ENCODE measurements at places on chromosomes 6 and 20.

DNA sequence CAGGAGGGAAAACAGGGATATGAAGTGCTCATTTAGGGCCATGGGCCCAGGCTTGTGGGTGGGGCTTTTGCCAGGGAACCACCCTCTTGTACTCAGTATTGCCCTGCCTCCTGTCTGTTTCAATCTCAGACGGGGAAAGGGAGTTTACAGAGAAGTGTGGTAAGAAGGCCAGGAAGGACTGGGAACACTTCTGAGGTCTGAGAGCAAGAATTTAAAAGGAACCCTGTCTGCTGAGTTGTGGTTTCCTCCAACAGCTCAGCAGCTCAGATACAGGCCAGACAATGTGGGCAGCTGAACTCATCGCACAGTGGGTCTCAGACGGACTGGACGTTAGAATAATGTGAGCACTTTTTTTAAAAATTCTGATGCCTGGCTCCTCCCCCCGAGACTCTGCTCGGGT lies 354.1 kb upstream of the ARID1B start:
- DNase-seq = no peak

DNA sequence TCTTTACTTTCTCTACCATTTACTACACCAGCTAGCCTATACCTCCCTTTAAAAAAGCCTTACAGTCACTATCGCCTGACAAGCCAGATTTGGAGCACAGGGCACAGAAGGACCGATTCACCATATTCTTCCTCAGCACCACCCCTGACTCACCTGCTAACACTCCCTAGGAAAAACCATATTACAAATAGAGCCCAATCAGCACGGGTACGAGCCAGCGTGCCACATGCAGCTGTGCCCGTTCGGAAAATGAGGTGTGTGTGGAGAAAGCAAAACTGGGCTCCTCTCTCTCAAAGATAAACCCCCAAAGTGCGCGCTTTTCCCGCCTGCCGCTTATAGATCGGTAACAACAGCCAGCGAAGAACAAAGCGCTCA lies 1.2 kb downstream of the SYNCRIP start:
- DNase-seq = peak; percentile 10

GRCh38 chr6:129490521-129491255 lies 219.3 kb downstream of the ARHGAP18 start:
- DNase-seq = peak; percentile 92

DNA sequence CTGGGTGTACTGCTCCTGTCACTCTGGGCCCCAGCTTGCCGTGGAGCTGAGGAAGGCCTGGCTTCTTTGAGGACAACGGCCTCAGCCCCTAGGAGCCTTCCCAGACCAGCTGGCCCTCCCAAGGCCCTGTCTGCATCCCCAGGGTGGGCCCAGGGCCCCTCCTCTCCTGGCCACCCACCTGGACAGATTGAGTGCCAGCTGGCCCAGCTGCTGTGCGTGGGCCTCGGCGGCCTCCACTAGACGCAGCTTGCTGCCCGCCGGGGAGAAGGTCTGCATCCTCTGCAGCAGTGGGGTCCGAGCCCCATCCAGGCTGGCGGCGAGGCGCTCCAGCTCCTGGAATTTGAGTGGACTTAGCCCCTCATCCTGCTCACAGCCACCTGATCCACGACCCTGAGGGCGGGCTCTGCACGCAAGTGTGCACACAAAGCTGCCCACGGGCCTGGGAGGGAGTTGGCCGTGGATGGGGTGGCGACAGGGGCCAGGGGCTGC lies 14.4 kb downstream of the ADRM1 start:
- DNase-seq = no peak

DNA sequence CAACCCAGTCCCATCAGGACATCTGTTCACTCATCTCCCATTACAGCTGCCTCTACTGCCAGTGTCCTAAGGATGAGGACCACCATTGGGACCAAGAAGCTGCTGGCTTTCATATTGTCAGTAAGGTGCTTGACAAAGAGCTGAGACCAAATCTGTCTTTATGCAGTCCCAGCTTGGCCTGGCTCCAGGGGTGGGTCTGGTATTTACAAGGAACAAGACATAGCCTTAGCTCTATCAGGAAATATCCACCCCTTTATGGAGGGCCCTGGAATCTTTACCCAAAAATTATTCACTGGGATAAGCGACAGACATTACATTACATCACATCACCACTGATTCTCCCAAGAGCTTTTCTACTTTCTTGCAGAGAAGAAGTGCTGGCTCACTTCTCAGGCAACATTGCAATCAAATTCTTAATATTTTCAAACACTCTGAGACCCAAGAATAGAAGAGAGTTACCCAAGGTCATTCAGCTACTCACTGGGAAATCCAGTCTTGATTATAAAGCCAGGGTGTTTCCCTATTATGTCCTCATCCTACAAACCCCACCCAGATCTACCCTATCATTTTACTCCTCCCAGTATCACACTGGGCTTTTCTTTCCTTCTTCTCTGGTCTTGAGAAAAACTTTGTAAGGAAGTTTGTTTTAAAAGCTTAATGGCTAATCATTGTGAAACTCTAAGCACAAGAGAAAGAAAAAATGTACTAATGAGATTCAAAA lies 11.5 kb upstream of the PI3 start:
- DNase-seq = no peak

DNA sequence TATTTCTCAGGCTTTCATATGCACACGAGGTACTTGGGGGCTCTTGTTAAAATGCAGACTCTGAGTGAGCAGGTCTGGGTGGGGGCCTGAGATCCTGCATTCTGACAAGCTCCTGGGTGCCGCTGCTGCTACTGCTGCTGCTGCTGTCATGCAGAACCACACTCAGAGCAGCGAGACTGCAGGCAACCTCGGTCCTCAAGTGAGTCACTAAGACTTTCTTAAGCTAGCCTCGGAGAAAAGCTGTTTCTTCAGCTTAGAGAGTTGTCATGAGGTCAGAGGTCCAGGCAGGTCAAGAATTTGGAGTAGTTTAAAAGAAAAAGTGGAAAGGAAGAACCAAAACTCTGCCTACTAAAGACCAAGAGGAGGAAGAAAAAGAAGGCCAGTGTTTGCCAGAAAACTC lies 92.9 kb downstream of the SPTLC3 start:
- DNase-seq = no peak

DNA sequence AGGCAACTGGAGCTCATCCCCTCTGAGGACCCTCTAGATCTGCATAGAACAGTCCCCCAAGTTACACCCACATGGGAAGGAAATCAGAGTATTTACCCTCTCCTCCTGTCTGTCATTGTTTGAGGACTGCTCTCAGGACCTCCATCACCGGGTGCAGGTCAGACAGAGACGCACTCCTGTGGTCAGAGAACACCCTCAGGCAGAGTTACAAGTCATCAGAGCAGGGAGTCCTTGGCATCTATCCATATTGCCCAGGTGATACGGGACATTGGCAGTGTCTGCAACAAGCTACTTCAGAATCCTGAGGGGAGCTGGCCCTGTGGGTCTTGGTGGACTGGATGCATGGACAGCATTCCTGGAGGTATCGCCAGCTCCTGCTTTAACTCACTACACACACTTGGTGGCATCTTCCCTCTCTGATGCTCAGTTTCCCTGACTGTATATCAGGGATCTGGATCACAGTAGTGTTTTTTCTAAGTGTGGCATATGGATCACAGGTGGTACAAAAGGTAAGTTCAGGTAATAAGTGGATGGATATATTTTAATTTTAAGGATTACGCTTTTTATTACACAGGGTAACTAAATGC lies 15.1 kb upstream of the ISM1 start:
- no peak for DNase-seq

- DNase-seq = no peak
Observed at GRCh38 chr20:44495802-44496481, 20.3 kb downstream of the TTPAL start.

GRCh38 chr6:10385524-10386132 lies 29.2 kb downstream of the TFAP2A start:
- DNase-seq = no peak

- DNase-seq = no peak
Observed at GRCh38 chr20:35757098-35757705, 14.6 kb upstream of the PHF20 start.

- no peak for DNase-seq
Observed at GRCh38 chr20:53074811-53075314, 102.7 kb downstream of the TSHZ2 start.

DNA sequence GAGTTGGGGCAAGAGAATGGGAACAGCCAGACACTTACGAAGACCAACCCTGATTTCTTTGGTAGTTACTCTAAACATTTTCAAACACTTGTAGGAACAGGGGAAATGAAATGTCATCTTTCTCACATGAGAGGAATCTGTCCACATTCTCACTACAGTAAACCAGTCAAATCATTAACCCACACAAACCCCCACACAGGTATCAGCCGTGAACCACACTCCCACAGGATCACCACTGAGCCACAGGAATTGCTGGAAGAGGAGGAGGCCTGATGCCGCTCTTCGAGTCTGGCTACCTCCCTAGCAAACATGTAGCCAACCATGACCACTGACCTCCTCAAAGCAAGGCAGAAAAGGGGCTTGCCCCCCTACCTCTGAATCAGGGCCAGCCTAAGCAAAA lies 6.9 kb upstream of the RSPO3 start:
- no peak for DNase-seq

DNA sequence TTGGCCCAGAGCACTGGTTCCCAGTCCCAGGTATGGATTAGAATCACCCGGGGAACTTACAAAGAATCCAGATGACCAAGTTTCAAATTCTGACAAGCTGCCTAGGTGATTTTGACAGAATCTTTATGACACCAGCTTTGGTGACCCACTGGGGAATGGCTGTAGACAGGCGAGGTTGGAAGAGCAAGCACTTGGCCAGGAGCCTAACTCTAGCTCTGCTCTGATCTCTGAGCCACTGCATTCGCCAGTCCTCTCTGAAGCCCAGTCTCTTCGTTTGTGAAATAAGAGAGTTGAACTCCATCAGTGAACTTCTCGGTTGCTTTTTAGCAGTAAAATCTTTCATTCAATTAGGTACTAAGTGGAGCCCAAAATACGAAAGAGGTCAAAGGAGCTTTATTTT lies 161.2 kb downstream of the VEGFA start:
- DNase-seq = no peak

GRCh38 chr20:38649275-38649891 lies 47.8 kb downstream of the ARHGAP40 start:
- DNase-seq = no peak

GRCh38 chr6:108322728-108323127 lies 27.9 kb downstream of the AFG1L start:
- DNase-seq = no peak

DNA sequence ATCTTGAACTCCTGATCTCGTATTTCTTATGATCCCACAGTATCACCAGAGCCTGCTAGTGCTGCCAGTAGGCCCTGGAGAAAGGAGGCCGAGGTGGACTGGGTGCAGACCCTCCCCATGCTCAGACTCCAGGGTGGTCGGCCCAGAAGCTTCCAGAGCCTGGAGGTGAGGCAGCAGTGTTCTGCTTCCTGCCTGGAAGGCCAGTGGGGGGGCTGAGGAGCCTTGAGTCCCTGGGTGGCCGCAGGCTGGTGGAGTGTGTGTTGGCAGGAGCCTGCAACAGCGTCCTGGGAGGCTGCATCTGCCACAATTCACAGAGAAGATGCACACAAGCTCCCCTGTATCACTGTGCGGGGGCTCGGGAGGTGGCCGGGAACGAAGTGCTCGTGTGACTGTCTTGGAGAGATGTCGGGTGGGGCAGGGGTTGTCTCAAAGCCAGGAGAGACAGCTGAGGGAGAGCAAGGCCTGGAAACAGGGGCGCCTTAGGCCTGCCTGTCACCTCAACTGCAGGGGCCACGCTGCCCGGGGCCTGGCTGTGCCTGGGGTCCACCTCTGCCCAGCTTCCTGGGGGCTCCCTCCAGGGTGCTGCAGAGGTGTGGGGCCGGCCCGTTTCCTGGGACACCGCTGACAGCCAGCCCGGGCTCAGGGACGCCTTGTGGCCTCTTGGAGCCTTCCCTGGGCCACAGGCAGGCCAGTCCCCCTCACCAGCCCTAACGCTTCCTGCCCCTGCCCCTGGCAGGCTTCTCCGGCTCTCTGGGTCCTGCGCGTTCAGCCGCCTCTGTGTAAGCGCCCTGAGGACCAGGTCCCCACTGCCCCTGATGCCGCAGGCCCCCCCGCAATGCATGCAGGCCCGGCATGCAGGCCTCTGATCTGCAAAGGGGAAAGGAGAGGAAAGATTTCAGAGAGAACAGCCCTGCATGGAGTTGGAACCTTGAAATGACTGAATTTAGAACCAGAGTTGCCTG lies 24.2 kb upstream of the MAS1 start:
- no peak for DNase-seq

DNA sequence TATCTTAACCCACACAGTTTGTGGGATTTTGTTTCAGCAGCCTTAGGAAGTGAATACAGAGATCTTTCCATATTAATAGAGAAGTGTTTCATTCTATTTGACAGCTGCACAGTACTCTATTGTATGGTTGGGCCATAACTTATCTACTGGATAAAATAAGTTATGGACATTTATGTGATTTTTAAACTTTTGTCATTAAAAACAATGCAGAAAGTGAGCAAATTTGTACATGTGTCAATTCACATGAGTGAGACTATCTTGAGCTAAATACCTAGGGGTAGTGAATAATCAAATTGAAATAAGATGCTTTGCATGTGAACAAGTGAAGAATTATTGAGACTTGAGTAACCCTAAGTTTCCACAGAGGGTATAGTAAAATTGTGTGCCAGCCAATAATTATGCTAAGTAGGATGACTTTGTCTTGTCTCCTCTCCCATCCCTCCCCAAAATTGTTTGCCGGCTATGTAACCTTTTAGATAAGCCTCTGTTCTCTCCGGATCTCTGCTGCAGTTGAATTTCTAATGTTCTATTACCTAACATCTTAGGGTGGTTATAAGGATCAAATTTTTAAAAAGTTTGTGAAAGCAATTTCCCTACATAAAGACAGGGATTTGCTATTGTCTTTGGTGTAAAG lies 33.3 kb upstream of the TPBG start:
- no peak for DNase-seq

DNA sequence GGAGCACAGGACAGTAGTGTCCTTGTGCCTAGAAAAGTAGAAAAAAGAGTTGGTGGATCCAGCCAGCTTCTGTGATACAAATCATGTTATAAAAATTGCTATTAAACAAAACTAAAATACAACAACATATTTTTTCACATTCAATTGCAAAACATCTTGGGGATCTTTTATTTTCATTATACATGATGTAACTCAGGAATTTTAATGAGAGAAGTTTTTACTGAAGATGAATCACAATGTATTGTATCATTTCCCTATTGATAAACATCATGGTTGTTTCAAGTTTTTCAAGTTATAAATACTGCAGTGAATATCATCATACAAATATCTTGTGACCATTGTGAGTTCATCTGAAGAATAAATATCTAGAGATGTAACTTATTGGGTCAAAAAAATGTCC lies 608.0 kb downstream of the PHF3 start:
- DNase-seq = no peak
